ENCODE measurements at places on chromosomes 3 and 15.

GRCh38 chr3:185716436-185717108 is 108.3 kb downstream of the IGF2BP2 start:
- no peak for DNase-seq

- peak; percentile 62 for DNase-seq
These were observed 29.2 kb downstream of the AP3B2 start for GRCh38 chr15:82680200-82681102.

DNA sequence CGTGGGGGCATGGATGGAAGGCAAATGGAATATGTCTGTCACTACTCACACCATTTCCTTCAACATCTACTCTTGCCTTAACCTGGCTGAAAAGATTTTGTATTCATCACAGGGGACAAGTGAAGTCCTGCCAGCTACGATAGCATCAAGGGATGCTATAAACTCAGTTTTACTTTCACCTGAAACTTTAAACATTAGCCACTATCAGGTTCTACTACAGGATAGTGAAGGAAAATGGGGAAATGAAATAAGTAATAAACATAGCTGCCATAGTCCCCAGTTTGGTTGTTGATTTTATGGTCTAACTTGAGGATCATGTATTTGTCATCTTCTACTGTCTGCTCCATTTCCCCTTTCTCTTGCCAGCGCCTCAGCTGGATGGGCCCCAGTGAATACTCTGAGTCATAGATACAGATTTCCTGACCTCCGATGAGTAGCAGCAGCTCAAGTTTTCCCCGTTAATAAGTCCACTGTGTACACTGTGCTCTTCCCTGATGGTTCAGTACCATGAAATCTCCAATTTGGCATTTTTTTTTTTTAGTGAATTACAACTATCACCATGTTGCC is 338.2 kb upstream of the SLCO3A1 start:
- no peak for DNase-seq

DNA sequence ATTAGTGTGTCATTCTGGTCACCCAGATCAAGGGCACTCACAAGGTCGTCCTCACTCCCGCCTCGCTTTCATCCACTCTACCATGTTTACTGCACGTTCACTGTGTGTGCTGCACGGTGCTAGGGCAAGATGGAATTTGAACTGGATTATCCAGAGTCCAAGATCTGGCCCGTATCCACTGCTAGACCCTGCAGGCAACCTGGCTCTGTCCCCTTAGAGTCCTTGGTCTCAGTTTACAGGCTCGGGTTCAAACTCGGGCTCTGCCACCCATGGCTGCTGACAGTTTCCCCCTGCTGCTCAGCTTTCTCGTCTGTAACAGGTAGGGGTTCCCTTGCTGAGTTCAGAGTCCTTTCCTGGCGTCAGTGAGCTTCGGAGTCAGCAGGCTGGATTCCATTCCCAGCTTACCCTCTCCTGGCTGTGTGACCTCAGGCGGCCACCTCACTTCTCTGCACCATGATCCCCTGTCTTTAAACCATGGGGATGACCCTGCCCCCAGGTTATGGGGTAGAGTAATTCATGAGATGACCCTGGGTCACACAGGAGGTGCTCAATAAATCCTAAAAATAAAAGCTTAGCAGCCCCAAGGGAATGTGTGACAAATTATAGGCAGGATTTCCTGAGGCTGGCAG is 79.6 kb upstream of the SLC6A6 start:
- no peak for DNase-seq

GRCh38 chr3:188353426-188353825 is 199.5 kb downstream of the LPP start:
- no peak for DNase-seq

DNA sequence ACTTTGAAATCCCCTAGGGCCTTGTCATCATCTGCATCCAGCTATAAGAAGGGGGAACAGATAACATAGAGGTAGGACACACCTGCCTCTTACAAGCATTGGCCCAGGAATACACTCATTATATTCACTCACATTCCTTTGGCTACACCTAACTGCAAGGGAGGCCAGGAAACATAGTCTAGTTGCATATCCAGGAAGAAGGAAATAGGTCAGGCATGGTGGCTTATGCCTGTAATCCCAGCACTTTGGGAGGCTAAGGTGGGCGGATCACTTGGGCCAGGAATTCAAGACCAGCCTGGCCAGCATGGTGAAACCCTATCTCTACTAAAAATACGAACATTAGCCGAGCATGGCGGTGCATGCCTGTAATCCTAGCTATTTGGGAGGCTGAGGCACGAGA is 48.8 kb downstream of the GTPBP8 start:
- no peak for DNase-seq

- no peak for DNase-seq
These were observed 601.2 kb downstream of the FOXP1 start for GRCh38 chr3:70982284-70982683.

- DNase-seq: no peak
These were observed 15.0 kb downstream of the EPHB1 start for GRCh38 chr3:134810052-134810435.

DNA sequence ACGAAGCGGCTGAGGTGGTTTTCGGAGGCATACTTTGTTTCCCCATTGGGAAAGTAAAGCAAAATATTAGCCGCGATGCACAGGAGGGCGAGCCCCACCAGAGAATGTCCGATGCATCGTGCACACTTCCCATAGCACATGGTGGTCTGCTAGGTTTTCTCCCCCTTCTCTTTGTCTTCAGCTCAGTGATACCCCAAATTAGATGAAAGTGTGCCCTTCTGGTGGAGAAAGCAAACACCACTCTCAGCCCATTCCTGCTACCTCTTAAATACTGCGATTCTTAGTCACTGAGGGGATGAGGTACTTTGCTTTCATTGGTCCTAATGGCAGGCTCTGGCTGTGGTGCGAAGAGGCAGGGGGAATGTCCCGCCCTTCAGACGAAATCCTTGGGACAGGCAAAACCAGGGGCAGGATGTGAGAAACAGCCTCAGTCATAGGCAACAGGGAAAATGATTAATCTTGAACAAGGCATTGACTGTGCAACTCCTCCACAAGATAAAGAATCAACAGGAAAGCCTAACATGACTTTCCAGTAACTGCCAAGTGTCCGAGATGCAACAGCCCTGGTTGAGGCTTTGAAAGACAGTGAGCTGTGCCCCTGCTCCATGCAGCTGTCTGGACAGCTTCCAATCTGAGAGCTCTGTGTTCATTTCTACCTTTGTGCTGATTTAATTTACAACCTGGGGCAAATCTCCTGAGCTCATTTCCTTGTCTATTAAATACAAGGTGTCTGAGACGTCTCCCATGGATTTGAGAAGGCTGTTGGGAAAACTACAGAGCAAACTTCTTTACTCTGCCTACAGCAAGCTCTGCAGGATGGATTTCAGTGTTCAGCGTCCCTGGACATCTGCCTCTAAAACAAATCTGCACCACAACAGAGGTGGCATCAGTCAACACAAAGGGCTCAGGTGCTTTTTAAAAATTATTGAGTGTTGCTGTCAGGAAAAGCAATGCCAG is at the start of gene TM4SF1:
Gene TM4SF1 (minus strand): TSS at position 242 of the 957 bp plus-strand sequence. CDS start 102 bp downstream, at position 140.
- no peak for DNase-seq

- DNase-seq: no peak
These were observed 116.7 kb upstream of the LPP start for GRCh38 chr3:188037195-188037718.

- DNase-seq: no peak
These were observed 547 bp upstream of the PCCB start for GRCh38 chr3:136249593-136249992.

- no peak for DNase-seq
These were observed 48.7 kb downstream of the CADM2 start for GRCh38 chr3:85007195-85008094.

- no peak for DNase-seq
These were observed 291.0 kb downstream of the PLOD2 start for GRCh38 chr3:145869958-145870357.

Data from activated T-helper 1 cell treated with anti-CD3 and anti-CD28 coated beads, Interleukin-2, amount 50 U/mL, for 16 hours (primary cell).